ENCODE measurements at places on chromosomes 11 and 22. TPM values are rescaled to one million over a fixed set of nuclear protein-coding genes. Genes with fewer than 3 reads are reported as not detected.
A peak's percentile ranks its signal among the peaks of the same experiment; 100 is the strongest.

- ATAC-seq = peak; percentile 42
These were observed 3.2 kb upstream of the STK33 start for GRCh38 chr11:8597182-8597581.

DNA sequence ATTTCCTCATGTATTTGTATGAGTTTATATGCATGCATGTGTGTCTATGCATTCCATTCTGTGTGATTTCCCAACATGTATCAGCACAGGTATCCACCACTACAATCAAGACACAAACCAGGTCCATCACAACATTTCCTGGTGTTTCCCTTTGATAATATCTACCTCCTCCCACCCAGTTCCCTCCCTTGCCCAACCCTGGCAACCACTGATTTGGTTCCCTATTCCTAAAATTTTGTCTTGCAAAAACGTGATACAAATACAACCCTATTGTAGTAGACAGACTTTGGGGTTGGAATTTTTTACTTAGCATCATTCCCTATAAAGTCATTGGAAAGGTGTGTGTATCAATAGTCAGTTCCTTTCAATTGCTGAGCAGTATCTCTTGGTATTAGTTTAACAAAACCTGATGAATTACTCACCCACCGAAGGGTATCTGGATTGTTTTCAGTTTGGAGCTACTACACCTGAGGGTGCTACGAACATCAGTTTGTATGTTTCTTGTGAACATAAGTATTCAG is 51.8 kb upstream of the IGLL5 start:
- no peak for ATAC-seq

DNA sequence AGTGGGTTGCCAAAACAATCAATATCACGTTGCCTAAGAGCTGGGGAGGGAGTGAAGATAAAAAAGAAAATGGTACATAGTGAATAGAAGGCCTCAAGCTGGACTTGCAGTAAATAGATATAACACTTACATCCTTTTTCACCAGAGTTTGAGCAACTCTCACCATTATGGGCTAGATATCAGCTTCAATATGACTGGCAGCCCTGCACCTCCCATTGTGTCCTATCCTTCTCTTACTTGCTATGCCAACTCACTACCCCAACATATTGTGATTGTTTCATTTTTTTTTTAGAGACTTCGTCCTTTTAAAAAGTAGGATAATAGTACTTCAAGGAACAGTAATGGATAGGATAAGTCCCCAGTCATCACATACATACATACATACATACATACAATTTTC is 7.4 kb downstream of the HBG1 start:
- no peak for ATAC-seq

GRCh38 chr11:27921472-27921871 is 186.5 kb downstream of the KIF18A start:
- ATAC-seq = no peak

- ATAC-seq = no peak
These were observed 62.7 kb upstream of the AMPD3 start for GRCh38 chr11:10392095-10393079.

- no peak for ATAC-seq
These were observed 28.1 kb upstream of the CHORDC1 start for GRCh38 chr11:90250970-90251369.

- ATAC-seq = no peak
These were observed 178.8 kb upstream of the ARHGAP20 start for GRCh38 chr11:110890995-110891394.

DNA sequence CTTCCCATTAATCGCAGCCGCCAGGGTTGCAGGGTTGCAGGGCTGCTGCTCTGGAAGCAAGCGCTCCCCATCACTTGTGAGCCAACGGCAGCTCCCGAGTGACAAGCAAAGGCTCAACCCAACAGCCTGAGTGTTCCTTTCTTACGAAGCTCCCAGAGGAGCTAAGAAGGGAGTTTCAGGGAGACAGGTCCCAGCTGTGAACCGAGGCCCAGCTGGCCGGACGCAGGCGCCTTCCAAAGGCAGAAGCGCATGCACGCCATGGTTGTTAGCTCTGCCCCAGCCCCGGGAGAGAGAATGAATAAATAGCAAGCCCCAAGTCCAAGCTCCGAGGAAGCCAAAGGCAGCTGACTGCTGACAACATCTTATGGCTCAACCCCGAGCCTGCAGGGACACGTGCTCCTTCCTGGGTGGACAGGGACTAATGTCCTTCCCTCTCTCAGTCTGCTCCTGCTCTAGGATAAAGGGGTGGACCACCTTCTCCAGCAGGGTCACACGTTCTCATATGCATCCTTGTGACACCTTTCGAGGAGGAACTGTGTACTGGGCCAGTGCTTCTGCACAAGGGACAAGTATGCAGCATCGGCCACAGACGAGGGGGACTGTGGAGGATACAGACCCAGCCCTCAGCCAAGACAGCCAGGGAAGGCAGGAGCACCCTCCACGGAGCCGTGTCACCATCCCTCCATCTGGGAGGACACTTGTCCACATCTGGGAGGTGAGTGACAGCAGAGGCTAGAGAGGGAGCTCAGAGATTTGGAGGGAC is 29.9 kb downstream of the SHANK2 start:
- ATAC-seq = no peak

DNA sequence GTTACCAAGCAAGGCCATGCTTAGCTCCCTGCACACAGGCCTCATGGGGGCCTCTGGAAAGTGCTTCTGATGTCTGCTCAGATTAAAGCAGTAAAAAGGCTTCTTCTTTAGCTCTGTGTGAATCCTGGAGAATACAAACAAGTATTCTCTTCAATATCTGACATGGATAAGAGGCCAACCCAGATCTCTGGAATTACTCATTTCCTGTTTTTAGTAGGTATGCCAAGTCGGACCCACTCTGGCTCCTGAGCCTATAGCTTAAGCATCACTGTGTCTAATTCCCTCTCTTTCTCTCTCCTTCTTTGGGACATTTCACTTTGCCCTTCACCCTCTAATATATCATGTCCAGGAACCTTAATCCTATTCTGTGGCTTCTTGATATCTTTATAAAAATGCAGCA is 529.6 kb upstream of the CCDC90B start:
- ATAC-seq = no peak

- ATAC-seq = no peak
These were observed 49.9 kb upstream of the THY1 start for GRCh38 chr11:119472856-119473222.

Gene FAM180B
- not detected for total RNA-seq

GRCh38 chr22:20128902-20129746 is 2.5 kb upstream of the ZDHHC8 start:
- peak; percentile 31 for ATAC-seq

Gene KRTAP5-4
- not detected for total RNA-seq

Gene VPREB1
- not detected for total RNA-seq

DNA sequence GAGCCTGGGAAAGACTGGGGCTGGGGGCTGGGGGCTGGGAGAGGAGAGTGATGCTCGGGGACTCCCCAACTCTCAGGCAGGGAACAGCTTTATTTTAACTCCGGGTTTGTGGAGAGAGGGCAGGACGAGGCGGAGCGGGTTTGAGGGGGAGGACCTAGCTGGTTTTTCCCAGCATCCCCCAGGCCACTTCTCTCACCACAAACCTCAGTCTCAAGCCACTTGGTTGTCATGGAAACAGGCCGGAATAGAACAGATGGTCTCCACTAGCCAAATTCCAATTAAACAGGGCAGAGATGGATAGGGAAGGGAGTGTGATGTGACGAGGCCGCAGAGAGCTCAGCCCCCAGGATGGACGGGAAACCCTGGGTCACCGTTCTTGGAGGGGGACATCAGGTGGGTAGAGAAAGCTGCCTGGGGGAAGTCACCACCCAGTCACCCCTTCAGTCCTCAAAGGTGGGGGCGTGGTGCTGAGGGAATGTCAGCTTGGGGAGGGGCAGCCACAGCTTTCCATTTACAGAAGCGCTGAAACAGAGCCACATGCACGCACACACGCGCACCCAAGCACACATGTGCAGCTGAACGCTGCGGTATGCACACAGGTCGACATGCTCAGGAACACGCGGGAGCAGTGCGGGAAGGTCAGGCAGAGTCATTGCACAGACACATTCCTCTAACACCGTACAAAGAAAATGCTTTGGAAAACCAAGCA is 19.2 kb downstream of the NECTIN1 start:
- no peak for ATAC-seq

GRCh38 chr11:62120001-62120400 is 3.8 kb upstream of the INCENP start:
- ATAC-seq = no peak

DNA sequence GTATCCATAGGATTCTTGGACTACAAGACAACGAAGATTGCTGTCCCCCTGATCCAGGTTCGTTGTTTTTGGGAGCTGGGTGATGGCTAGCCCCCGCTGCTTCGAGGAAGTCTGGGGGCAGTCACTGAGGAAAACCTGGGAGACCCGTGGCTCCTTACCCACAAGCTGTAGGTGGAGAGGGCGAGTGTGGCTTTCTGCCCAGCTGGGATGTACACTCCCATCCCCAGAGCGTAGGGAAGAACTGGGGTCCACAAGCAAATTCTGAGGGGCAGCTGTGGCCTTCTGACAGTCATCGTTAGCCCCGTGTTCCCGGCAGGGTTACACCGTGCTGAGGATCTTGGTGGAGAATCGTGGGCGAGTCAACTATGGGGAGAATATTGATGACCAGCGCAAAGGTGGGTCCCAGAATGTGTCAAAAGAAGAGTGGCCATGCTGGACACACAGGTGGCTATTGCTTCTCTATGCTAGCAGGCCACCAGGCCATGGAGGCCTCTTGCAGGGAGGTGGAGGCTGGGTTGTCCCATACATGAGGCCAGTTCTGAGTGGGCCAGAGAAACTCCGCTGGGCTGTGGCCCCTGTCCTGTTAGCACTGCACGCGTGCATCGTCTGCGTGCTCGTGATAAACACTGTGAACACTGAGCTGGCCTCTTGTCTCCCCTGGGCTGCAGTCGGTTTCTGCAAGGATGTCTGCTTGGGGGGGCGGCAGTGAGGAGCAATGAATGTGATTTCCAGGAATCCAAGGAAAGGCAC is 39.8 kb downstream of the GLB1L2 start:
- no peak for ATAC-seq

Gene BDNF
- 0.92 TPM for total RNA-seq

DNA sequence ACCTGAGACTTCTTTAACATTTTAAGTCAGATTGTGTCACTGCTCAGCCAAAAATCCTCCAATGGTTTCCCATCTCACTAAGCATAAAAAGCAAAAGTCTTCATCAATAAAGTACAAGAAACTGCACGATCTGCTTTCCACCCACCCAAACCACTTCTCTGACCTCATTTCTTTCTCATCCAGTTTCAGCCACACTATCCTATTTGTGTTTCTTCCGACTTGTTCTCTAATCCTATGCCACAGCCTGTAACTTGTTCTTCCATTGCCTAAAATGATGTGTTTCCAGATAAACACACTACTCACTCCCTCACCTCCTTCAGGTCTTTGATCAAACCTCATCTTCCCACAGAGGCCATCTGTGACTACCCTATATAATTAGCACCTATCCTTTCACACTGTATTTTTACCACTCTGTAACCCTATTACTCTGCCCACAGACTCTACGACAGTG is 28.4 kb downstream of the ARHGAP32 start:
- no peak for ATAC-seq

DNA sequence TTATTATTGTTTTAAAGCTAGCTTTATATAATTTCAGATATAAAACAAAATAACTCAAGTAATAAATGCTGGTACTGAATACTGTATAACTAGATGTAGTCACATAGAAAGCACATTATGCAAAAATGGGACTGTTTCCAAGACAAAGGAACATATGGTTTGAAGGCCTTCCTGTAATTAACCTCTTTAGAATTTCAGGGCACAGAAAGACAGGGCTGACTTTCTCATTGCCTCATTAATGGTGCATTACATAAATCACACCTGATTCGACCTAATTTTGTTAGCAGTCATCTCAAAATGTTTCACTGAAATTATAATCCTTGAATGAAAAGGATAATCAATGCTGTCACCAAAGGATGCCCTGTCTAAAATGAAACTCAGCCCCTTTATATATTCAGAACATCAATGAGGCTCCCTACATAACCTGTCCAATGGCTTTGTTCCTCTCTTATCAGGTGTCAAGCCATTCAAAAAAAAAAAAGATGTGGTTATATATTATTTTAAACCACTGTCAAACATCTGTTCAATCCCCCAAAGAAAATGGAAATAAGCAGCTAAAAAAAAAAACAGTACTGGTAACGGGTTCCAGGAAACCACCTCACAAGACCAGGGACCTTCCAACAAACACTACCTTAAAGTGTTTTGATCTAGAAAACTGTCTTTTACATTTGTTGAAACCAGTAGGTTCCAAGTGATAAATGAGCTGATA is 77.4 kb downstream of the FAM168A start:
- no peak for ATAC-seq

- no peak for ATAC-seq
These were observed 87.8 kb upstream of the CARD18 start for GRCh38 chr11:105227363-105227762.

Gene FOLR2
- 0.24 TPM for total RNA-seq

GRCh38 chr11:64665411-64665821 is 57.6 kb downstream of the NRXN2 start:
- no peak for ATAC-seq

GRCh38 chr11:9617940-9618339 is 44.5 kb downstream of the WEE1 start:
- ATAC-seq = no peak

Gene KCNQ1
- 1.6 TPM for total RNA-seq

Measured in esophagus mucosa (tissue), 1 donor.